ENCODE measurements at places on chromosomes 4 and X.

GRCh38 chrX:112631892-112632291, 47.8 kb downstream of the LHFPL1 start:
- H3K27ac ChIP-seq = no peak overlapping the region
- no peak overlapping the region for H3K4me3 ChIP-seq
- no peak for DNase-seq

DNA sequence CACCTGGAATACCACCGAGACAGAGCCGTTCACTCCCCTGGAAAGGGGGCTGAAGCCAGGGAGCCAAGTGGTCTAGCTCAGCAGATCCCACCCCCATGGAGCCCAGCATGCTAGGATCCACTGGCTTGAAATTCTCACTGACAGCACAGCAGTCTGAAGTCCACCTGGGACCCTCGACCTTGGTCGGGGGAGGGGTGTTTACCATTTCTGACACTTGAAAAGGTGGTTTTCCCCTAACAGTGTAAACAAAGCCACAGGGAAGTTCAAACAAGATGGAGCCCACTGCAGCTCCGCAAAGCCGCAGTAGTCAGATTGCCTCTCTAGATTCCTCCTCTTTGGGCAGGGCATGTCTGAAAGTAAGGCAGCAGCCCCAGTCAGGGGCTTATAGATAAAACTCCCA, 243.2 kb downstream of the RASL11B start:
- no peak overlapping the region for H3K27ac ChIP-seq
- DNase-seq = no peak
- no peaks in the 10 kb centered on the region for H3K4me1 ChIP-seq

- no peaks in the 10 kb centered on the region for H3K36me3 ChIP-seq
- no peak for DNase-seq
- no peaks in the 10 kb centered on the region for H3K27me3 ChIP-seq
- no peak overlapping the region for H3K27ac ChIP-seq
- H3K4me1 ChIP-seq = no peaks in the 10 kb centered on the region
- H3K4me3 ChIP-seq = no peak overlapping the region
Measured at GRCh38 chr4:63221477-63221876, 1187.8 kb downstream of the TECRL start.

DNA sequence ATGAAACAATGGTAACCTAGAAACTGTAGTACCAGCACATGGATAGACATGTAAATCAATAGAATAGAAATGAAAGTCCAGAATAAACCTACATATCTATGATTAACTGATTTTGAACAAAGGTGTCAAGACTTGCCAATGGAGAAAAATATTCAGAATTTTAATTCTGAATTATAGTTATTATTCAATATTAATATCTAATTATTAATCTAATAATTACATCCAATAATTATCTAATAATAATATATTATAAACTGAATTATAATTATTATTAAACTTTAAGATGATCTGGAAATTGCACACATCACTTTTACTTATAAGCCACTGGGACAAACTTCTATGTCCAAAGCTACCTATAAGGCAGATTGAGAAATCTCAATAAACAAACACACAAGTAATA, 1365.2 kb upstream of the ADGRL3 start:
- H3K4me3 ChIP-seq = no peak overlapping the region
- H3K36me3 ChIP-seq = no peaks in the 10 kb centered on the region
- no peak for DNase-seq
- no peaks in the 10 kb centered on the region for H3K4me1 ChIP-seq
- no peak overlapping the region for H3K27ac ChIP-seq
- H3K27me3 ChIP-seq = no peaks in the 10 kb centered on the region

- no peak overlapping the region for H3K27ac ChIP-seq
- no peak overlapping the region for H3K4me3 ChIP-seq
- H3K27me3 ChIP-seq = no peaks in the 10 kb centered on the region
- no peak for DNase-seq
- no peaks in the 10 kb centered on the region for H3K4me1 ChIP-seq
Measured at GRCh38 chr4:144547678-144548298, 98.2 kb upstream of the HHIP start.

DNA sequence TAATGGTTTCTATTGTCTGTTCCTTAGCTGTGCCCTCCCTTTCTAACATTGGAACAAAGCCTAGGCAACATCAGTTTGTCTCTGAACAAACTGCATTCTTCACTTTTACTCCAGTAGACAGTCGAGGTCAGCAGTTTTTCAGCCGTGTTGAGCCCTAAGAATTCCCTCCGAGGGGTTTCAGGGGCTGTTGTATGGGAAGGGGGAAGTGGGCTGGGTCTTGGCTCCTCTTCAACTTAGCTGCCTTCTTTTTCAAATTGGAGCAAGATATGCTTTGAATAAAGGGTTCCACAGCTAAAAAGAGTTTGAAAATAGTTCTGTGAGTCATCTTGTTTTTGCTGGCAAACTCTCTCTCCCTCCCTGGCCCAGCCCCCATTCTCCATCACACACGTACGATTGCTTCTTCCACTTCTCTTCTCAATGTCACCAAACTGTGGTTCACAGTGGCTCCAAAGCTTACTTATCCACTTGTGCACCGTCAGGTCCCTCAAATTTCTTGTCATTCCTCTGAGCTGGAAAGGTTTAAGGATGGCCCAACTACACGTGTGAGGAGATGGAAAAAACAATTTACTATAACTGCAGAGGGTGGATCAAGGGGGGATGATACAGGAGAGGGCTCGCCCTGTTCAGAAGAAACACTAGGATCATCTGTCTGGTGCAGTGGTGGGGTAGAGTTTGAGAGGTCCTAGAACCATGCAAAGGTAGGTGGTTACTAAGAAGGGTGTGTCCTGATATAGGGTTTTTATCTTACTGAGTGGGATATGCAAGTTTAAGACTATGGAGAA, 9.2 kb upstream of the MAML3 start:
- H3K4me1 ChIP-seq = no peaks in the 10 kb centered on the region
- no peak overlapping the region for H3K4me3 ChIP-seq
- no peaks in the 10 kb centered on the region for H3K36me3 ChIP-seq

GRCh38 chr4:167509551-167509950, 275.3 kb upstream of the SPOCK3 start:
- no peak overlapping the region for H3K27ac ChIP-seq
- H3K4me3 ChIP-seq = no peak overlapping the region
- DNase-seq = no peak
- no peaks in the 10 kb centered on the region for H3K27me3 ChIP-seq
- no peaks in the 10 kb centered on the region for H3K36me3 ChIP-seq
- H3K4me1 ChIP-seq = no peaks in the 10 kb centered on the region

All from H1 (cell line).